NCI-H2029 treated with DMSO at 0.1 percent for 48 hours (cell line): ENCODE measurements at places on chromosomes 2 and 18.

GRCh38 chr2:148725564-148725963, 81.0 kb downstream of the EPC2 start:
- DNase-seq, result no peak

- no peak for DNase-seq
These were observed 49.8 kb upstream of the CABYR start for GRCh38 chr18:24089076-24089475.

DNA sequence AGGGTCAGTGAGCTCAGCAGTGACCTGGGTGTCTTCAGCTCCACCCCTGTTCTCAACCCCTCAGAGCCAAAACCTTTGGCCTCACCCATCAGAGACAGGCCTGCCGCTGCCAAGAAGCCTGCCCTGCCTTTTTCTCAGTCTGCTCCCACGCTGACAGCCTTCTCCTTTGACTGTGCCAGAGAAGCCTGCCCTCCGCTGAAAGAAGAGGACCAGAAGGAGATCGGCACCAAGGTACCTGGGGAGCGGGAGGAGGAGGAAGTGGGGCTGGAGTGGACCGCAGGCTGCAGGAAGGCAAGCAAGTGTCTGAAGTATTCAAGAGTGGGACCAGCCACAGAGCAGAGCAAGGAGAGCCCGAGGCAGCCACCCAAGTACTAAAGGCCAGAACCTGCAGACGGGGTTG, 33.2 kb downstream of the TOGARAM2 start:
- no peak for DNase-seq

- no peak for DNase-seq
These were observed 57.3 kb downstream of the EPC2 start for GRCh38 chr2:148701877-148702276.
